ENCODE measurements at places on chromosomes 7 and 10. TPM values are rescaled to one million over a fixed set of nuclear protein-coding genes. Genes with fewer than 3 reads are reported as not detected.

DNA sequence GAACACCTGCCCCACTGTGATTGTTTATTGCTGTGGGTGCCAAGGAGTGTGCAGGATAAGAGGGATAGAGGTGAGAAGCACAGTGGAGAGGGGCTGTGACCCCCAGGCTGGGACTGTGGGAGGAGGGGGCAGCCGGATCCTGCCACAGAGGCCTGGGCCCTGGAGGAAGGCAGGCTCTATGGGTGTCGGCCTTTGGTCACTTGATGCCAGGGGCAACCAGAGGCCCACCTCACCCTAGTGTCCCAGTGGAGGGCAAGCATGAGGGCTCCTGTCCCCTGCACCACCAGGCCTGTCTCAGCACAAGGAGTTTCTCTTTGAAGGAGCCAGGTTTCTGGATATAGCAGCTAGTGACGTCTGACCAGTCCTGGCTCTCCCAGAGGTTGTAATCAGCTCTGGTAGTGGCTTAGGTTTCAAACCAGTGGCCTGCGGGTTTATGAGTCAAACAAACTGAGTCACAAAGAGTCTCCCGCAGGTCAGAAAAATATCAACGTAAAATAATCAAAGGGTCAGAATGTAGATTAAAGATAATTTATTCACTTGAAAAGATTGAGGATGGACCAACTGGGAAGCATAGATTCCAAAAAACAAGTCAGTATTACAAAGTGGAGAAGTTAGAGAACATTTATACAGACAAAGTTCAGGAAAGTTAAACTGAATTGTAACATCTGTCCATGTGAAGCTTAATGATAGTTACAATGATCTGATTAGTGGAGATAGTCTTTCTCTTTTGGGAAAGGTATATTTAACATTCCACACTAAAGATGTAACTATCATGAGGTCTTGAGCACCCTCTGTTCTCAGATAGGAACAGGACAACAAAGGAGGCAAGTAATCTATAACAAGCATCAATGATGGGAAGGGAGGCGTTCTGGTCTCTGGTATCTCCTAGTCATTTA, 37.2 kb upstream of the ZNF488 start:
- no peak for DNase-seq

DNA sequence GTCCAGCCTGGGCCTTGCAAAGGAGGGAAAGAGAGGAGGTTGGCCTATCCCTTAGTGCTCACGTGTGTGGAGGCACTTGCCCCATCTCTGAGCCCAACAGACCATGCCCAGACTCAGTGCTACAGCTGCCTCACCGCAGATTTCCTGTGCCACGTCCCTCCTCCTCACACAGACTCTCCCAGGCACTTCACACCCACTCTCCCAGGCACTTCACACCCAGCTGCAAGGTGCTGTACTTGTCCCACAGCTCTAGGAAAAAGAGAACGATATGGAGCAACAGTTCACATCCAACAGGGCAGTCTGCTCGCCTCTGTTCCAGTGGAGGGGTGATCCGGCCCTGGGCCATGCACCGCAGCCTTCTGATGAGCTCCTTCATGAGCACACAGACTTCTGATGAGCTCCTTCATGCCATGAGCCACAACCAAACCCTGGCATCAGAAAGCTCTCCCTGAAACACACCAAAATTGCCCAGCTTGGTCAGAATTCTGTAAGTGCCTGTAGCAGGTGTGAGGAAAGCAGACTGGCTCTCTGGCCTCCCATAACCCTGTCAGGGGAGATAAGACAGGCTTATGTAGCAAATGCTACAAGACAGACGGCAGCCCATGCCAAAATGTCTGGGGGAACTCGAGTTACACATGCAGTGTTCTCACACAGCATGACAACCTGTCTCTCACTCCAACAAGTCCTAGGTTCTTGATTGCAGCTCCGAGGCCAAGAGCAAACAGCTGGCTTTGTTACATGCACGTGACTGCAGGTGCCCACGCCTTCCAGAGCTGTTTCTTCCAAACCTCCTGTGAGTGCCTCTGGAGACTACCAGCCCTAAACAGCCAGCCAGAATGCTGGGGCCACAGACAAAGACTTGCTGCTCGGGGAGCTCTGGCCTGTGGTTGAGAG, 348.5 kb downstream of the GRID1 start:
- no peak for DNase-seq

- no peak for DNase-seq
Observed at GRCh38 chr7:34838329-34838728, 180.3 kb downstream of the NPSR1 start.

DNA sequence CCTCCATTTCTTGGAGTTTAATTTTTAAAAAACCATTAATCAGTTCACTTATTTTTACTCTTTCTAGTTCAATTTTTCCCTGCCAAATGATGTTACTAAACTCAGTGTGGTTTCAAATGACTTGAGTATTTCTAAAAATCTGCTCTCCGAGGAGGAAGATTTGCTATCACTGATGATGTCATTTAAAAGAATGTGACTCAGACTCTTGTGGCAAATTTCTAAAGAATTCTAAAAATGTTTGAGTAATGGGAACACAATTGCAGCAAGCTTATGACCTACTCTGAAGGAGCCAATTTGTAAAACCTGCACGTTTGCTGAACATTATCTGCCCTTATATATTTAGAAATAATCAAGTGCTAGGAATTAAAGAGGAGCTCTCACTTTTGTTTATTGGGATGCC, 88.6 kb downstream of the SPAG6 start:
- DNase-seq = no peak

DNA sequence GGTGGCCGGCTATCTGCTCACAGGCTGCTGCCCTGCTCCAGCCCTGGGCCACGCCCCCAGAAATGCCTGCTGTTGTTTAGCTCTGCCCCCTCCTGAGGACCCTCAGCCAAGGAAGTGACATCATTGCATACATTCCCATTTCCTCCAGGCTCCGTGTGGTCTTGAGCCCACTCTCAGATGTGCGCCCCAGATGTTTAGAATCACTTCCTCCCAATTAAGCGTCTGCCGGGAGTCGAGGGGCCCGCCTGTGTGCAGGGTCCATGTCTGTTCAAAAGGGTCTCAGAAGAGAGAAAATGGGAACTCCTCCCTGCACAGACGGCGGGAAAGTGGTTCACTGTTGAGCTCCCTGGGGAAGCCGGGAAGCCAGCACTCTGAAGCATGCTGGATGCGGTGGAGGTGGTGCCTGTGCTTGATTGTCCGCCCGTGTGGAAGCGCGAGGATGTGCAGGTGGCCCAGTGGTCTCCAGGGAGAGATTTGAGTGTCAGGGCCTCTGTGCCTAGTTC, 116.9 kb upstream of the PPIF start:
- no peak for DNase-seq

DNA sequence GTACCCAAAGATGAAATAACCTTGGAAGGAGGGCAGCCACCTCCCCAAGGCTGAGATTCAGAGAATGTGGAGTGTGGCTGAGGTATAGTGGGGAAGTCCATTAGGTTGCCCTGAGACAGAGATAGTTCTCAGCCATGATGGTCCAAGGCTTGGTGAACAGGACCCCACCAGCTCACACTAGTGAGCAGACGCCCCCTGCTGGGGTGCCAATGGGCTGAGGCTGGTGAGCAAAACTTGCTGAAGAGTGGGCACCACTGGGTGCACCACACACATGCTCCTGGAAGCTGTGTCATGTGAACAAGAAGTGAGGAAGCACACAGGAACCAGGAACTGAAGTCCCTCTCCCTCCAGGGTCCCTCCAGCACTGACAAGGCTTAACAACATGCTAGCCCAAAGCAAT, 8.9 kb downstream of the FBXL13 start:
- no peak for DNase-seq

- DNase-seq = peak; percentile 70
Observed at GRCh38 chr7:102991540-102992214, 78.9 kb downstream of the LRRC17 start.

- no peak for DNase-seq
Observed at GRCh38 chr10:61024151-61024855, 80.3 kb upstream of the RHOBTB1 start.

GRCh38 chr7:122143376-122143750, 686 bp downstream of the AASS start:
- no peak for DNase-seq

DNA sequence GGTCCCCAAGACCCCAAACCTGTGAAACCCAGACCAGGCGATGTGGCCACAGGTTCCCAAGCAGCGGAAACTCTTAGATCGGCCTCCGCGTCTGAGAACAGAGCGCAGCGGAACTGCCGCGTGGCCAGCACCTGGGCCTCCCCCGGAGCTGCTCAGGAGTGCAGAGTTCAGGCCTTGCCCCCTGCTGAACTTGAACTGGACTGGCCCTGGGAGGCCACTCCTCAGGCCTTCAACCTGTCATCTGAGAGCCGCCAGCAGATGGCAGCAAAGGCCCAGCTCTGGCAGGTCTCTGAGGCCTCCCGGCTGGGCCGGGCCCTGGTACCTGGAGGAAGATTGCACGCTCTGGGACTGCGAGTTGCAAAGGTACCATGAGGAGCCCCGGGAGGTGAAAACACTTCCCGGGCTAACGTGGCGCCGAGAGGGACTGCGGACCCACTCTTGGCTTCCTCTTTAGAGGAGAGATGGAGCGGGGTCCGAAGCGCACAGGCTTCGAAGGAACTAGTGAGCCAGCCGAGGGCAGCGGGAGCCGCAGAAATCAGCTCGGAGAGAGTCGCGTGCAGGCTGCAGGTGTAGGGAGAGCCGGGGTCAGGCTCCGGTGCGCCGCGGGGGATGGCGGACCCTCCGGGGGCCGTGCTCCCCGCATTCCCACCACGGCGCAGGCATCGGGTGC, 89.2 kb downstream of the PAXIP1 start:
- peak; percentile 89 for DNase-seq

Gene PRDX3
- 126 TPM for total RNA-seq

Measured in mucosa of gallbladder (tissue), 1 donor.